H7 (cell line): ENCODE measurements at places on chromosomes 3 and 15. TPM values are rescaled to one million over a fixed set of nuclear protein-coding genes. Genes with fewer than 3 reads are reported as not detected.

DNA sequence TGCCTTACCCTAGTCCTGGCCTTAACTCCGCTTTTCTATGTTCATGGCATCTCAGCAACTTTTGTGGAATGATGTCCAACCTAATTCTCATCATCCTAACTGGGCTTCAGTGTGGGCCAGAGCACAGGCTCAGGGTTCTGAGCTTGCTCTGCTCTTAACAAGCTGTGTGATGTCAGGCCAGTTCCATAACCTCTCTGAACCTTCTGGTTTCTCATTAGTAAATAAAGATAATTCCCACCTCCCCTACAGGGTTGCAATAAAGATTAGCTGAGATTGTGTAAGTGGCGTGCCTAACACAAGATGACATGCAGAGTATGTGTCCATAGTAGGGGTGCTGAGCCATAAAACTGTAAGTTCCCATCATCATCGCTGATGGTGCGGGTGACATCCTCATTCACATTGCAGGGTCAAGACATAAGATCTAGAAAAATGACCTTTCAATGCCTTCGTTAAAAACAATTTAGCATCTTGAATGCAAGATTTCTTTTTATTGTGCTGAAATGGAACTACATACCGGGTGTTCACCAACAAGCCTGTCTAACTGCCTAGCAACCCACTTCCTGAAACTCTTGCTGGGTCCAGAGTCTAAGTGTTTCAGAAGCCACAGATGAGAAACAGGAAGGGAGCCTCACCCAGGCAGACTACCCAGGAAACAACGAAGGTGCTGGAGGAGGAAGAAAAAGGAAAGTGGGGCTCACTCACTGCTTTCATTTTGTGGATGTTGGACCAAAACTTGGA lies 36.2 kb downstream of the CDCP1 start:
- DNase-seq: no peak

DNA sequence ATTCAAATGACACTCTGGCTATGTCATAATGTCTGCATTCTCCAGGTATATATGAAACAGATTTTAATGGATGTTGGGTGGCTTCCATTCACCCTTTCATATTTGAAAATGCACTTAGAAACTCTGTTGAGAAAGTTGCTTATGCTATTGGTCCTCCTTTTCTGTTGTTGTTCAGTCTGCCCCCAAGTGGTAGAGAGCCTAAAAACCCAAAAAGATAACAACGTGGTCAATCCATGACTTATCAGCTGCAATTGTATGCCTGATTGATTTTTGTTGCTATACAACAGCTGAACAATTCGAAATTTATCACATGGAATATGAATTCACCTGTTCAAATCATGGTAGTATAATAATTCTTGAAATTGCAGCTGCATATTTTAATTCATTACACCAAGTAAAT lies 279.8 kb downstream of the ROBO2 start:
- DNase-seq: peak; percentile 33

DNA sequence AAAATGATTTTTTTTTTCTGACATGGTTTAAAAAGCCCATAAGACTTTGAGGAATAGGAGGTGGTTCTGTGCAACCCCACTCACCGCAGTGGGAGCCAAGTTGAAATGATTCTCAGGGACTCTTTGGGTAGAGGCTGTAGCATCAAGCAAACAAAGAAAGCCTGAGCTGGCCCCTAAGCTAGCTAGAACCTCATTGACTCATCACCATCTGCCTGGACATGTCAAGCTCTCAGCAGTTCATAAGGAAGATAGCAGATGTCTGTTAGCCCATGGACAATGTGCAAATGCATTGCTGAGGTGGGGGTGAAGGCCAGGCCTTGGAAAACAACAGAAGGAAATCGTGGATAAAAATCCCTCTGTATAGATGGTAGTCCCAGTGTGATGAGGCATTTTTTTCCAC lies 234.8 kb downstream of the NR2F2 start:
- no peak for DNase-seq

GRCh38 chr3:71288269-71288930 lies 295.1 kb downstream of the FOXP1 start:
- no peak for DNase-seq

DNA sequence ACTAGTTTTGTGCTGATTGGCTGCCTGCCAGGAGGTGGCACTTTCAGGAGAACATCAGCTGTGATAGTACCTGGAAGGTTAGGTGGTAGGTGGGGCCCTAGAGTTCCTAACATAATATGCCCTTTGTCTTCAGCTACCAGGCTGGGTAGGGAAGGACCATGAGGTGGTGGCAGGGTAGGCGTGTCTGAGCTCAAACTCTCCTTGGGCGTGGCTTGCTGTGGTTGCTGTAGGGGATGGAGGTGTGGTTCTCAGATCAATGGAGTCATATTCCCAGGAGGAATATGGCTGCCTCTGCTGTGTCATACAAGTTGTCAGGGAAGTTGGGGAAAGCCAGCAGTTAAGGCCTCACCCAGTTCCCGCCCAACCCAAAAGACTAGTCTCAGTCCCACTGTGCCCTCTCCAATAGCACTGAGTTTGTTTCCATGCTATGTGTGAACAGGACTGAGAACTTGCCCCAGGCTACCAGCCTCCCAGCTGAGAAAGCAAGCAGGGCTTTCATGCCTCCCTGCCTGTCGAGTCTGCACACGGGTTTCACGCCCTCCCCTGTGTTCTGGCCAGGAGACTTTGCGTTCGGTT lies 107.7 kb downstream of the CHCHD4 start:
- DNase-seq: no peak

- peak; percentile 28 for DNase-seq
Measured at GRCh38 chr3:114542359-114542758, 248.5 kb downstream of the TIGIT start.

Gene LRRC34
- 4.2 and 8.5 TPM in 2 replicates for total RNA-seq

Gene SLC22A13
- total RNA-seq: 0.11 and 0.24 TPM in 2 replicates

Gene TEX55
- not detected in 2 replicates for total RNA-seq

Gene RPL39L
- 62.9 and 64.2 TPM in 2 replicates for total RNA-seq

DNA sequence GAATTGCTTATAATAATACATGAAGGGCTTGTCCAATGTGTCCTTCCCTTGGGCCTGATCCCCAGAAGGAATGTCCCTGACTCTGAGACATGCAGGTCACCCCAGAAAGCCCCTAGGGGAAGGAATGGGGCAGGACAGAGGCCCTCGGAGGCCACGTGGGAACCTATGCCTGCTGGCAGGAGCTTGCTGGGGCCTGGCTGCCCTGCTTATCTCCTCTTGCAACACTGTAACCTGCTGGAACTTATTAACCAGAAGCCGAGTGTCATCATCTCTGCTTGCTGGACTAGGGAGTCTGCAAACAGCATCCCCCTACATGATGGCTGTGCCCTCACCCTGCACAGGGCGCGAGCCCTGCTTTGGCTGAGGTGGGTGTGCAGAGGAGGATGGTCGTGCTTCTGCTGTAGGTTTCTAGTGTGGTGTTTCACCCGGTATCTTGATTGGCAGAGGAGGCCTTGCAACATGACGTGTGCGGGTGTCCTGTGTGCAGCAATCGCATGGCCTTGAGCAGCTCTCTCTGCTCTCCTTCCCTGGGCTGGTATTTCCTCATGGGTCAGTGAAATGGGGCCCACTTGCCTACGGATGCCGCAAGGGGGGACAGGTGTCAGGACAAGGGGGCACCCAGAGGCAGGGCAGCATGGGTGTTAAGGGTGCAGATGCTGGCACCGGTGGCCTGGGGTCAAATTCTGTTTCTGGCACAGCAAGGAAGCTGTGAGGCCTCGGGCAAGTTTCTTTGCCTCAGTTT lies 5.0 kb downstream of the CHST13 start:
- DNase-seq: no peak

DNA sequence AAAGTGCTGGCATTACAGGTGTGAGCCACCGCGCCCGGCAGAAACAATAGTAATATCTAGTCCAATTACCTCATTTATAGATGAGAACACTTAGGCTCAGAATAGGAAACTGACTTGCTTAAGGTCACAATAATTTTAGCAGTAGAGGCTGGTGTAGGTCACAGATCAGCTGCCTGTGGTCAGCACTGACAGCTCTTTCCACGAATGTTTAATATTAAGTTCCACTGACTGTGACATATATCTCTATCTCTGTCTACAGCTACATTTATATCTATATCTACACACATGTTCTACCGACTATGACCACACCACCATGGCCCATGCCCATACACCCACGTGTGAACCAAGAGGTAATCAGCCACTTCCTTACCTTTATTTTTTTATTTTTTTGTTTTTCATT lies 40.2 kb upstream of the DLG1 start:
- no peak for DNase-seq

DNA sequence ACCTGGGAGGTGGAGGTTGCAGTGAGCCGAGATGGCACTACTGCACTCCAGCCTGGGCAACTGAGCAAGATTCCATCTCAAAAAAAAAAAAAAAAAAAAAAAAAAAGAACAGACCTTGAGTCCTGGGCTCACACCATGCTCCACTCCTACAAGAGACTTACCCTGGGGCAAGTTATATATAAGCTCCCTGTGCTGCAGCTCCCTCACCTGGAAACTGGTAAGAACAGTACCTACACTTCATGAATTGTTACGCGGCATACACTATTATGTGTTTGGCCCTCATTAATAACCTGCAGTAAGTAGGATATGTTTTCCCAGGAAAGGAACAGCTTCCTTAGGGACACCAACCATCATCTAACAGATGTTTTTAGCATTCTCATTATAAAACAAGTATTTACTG lies 119.6 kb downstream of the FMN1 start:
- no peak for DNase-seq

Gene GHSR
- total RNA-seq: not detected in 2 replicates
